Activated T-helper 9 cell treated with anti-CD3 and anti-CD28 coated beads, Interleukin-2, amount 50 U/mL, for 16 hours (primary cell): ENCODE measurements at places on chromosomes 4 and X.

- DNase-seq, result no peak
These were observed 353.9 kb downstream of the AFF2 start for GRCh38 chrX:148854306-148854705.

- DNase-seq, result no peak
These were observed 21.5 kb downstream of the HNRNPD start for GRCh38 chr4:82352118-82352824.

DNA sequence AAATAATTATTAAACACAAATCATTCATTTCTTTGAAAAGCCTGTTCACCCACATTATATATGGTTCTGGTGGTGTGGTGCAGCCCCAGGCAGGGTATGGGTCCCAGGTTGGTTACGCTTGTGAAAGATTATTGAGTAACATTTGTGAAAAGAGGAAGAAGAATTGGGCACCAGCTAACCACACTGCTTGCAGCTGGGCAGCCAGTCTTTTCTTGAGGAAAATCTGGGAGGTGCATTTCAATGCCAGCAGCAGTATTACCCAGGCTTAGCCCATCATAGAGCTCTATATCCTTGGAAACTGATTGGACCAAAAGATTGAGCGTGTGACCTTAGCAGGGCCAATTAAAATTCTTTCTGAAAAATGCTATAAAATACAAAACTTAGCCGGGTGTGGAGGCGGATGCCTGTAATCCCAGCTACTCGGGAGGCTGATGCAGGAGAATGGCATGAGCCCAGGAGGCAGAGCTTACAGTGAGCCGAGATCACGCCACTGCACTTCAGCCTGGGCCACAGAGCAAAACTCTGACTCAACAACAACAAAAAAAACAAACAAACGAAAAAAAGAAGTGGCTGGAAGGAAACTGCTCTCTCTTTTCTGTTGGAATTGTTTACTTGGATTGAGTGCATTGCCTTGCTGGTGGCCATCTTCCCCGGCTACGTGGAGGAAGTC, 9.7 kb upstream of the PLAC8 start:
- DNase-seq, result no peak

- DNase-seq, result no peak
These were observed 61.8 kb downstream of the CPE start for GRCh38 chr4:165440415-165441158.

DNA sequence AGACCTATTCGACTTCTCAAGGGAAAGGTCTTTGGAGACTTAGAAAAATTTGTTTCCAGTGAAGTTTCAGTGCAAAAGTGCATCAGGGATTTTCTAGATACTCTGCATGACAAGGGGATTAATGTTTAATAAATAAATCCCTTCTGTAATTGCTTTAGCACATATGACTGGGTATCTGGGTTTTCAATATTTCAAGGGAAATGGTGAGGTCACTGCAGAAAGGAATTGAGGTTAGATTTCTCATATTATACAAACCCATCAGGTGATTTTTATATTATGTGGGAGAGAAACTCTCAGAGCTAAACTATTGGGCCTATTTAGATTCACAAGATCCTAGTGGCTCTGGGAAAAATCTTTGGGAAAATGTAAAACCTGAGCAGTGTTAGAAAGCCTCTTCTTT, 48.3 kb upstream of the SLC4A4 start:
- no peak for DNase-seq

DNA sequence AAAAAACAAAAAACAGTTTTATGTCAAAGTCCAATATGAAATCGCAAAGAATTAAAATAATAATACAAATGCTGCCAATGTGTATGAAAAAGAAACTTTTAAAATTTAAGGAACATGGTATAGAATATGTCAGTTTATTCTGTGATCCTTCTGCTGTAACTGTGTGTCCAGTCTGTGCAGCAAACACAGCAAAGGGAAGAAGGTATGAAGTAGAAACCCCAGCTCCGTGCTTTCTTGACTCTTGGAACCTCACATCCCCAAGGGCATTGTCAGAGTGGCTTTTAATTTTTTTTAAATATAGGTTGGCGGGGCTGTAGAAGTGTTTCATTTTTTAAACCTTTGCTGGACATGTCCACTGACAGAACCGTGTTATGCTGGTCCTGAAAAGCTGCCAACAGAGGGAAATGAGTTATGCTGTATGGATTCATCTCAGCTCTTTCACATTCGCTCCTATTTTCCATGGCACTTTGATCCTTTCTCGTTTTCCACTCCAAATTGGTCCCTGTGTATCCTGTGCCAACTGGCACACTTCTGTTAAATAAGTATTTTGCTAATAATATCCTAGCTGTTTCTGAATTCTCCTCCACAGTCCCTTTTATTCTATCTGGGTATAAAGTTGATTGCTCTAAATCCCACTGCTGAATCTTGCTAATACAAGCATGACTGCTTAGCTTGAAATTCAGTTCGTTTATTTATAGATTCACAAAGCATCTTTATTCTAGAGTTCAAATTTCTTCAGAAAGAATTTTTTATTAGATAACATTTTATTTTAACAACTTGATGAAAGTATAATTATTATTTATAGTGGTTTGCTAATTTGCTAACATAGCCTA, 127.0 kb upstream of the DDIT4L start:
- DNase-seq, result no peak

- no peak for DNase-seq
These were observed 100.3 kb upstream of the NDST4 start for GRCh38 chr4:115213716-115214115.

DNA sequence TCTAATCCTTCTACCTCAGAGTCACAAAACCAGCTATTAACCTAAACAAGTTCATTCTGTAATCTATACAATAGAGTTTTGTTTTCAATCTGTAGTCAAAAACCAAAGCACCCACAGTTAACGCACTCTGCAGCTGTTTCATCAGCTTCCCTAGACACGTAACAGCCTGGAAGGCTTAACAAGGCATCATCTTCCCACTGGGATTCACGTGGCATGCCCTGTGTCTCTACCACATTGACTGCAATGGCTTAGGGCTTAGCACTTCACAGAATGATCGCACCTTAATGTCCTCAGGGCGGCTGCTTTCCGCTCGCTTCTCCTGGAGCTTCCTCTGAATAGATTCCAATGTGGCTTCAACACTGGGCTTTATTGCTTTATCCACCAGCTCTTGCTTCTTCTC, 49.7 kb upstream of the NAP1L5 start:
- DNase-seq, result no peak

DNA sequence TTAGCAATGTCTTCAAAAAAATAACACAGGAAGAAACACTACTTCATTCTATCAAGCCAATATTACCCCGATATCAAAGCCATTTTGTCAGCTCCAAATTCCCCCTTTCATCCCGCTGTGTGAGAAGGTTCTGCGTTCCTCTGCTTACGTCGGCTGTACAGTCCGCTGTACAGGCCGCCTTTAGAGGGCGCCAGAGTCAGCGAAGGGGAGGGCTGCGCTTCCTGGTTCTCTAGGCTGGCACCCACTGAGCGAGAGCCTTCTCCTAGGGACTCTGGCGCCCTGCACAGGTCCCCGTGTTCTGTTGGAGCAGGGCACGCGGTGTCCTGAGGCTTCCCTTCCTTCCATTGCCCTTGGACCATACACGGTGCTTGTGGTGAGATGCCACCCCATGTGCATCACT, 25.3 kb upstream of the CT45A1 start:
- DNase-seq, result no peak

DNA sequence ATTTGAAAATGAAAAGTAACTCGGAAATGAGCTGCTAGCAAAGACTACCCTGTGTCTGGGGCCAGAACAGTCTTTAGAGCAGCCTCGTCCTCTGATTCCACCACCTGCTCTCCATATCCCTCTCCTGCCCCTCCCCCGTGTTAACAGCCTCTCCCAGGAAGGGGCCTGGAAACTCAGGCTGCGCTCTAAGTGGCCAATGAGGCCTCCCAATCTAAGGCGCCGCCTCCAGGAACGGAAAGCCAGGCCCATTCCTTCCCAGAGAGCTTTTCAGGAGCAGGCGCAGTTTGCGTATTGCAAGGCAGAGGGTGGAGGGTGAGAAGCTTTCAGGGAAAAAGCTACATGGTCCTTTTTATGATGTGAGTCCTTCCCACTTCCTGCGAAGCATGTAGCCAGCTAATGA, 31.2 kb downstream of the RS1 start:
- no peak for DNase-seq

DNA sequence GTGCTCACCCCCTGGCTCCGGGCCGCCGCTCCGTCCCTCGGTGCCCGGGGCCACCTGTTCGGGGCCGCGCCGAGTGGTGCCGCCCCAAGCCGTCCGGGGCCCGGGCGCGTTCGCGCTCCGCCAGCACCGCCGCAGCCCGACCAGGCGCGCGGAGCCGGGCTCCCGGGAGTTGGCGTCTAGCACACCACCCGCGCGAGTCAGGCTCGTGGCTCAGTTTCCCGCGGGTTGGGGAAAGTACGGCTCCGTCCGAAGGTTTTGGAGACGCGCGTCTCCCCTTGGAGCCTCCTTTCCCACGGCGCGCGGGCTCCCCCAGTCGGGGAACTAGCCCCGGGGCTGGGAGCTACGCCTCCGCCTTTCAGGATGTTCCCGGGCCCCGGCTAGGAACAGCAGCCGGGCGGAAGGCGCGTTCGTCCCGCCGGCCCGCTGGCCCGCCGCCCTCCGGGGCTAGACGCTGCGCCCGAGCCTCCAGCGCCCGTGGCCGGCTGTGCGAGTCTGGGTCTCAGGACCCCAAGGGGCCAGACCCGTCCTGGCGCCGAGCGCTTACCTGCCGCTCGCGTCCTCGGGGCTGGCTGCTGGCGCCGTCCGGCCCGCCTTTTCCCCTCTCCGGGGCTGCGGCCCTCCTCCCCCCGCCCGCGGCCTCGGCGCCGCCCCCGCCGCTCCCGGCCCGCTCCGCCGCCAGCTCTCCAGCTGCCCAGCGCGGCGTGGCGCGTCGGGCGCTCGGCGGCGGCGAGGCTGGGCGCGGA, at the start of gene ADGRG2:
ADGRG2 (minus strand) TSS at position 571 of the 743 bp plus-strand sequence. CDS start 53,634 bp downstream, outside the sequence.
- DNase-seq, result no peak

DNA sequence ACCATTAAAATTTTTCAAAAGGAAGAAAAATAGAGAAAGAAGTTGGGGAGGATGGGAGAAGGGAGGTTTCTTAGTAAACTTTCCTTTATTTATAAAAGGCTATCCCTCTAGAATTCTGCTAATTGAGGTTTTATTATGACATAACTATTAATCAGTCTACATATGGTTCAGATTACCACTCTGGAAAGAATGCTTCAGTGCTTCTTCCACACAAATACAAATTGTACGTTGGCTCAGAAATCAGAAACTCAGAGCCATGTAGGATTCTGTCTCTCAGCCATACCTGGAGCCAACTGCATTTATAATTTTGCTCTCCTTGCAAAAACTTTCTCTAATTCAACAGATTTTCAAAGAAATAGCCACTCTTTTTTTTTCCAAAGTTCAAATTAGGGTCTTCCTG, 37.1 kb downstream of the SRPX start:
- no peak for DNase-seq

DNA sequence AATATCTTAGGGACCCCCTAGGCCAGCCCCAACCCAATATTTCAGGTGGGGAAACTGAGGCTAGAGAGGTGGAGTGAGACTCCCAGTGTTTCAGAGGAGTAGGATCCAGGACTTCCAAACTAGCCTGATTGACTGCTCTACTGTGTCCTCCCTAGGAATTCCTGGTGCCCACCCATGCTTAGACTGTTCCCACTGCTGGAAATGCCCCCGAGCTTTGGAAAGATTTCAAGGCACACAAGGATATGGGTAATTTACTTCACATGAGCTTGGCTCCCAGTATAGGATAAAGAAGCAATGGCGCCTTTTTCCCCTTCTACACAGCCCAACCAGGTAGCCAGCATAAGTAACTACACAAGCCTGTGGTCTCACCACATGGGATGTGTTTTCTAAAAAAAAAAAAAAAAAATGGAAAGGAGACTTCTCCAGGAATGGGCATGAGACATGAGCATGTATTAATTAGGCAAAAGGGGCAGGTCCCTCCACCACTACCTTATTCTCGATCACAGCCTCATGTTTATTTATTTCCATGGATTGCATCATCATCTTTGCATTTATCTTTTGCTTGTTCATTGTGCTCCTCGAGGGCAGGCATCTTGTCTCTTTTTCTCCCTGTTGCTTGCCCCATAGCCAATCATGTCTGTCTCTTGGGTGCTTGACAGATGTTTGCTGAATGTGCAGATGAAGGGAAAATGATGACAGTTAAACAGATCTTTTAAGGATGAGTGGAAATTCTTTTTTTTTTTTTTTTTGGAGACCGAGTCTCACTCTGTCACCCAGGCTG, 66.7 kb downstream of the DRD5 start:
- no peak for DNase-seq

DNA sequence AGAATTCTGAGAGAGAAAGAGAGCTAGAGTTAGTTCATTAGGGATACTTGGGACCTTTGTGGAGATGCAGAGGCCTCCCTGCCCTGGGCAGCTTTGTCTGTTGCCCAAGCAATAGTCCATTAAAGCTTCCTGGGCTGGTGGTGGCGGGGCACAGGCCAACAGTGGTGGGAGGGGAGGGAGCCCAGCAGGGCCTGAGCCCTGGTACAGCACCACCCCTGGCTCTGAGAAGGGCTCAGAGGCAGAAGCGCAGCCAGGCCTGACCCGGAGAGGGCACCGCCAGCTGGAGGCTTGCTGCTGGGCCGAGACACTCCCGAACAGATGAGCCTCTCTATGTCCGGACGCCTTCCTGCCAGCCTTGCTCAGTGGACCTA, 65.3 kb downstream of the EFNB1 start:
- DNase-seq, result no peak

- no peak for DNase-seq
These were observed 22.2 kb downstream of the MAML3 start for GRCh38 chr4:140131675-140132229.

GRCh38 chrX:19629541-19629940, 114.2 kb upstream of the MAP3K15 start:
- DNase-seq, result no peak

- no peak for DNase-seq
These were observed 1.5 kb downstream of the NHSL2 start for GRCh38 chrX:71912156-71912555.

DNA sequence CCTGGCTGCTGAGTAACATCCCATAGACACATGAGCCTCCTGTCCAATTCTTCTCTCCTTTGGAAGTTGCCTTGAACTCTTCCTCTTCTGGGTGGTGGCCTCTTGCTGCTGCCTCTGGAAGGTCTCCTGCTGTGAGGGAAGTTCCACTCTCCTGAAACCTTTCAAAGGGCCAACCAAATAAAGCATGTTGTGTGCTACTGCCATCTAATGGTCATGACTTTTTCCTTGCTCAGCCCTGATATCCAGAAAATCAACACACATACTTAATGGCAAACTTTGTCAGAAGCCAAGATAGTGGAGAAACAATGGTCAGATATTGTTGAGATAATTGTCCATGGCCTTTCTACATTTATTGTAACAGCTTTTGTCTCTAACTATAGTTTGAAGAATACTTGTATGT, 19.1 kb upstream of the ZXDA start:
- DNase-seq, result no peak

DNA sequence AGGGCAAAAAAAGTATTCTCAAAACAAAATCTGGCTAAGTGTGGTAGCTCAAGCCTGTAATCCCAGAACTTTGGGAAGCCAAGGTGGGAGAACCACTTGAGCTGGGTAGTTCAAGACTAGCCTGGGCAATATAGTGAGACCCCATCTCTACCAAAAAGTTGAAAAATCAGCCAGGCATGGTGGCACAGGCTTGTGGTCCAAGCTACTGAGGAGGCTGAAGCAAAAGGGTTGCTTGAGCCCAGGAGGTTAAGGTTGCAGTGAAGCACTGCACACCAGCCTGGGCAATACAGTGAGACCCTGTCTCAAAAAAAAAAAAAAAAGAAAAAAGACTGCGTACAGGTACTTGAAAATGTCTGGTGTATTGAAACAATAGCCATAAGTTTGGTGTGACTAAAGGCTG, 1.7 kb upstream of the SDAD1 start:
- no peak for DNase-seq

GRCh38 chr4:133588306-133588705, 439.2 kb downstream of the PCDH10 start:
- DNase-seq, result no peak

GRCh38 chr4:40750461-40751258, 905 bp downstream of the NSUN7 start:
- DNase-seq, result no peak
